ENCODE measurements at places on chromosomes 5 and 9.

DNA sequence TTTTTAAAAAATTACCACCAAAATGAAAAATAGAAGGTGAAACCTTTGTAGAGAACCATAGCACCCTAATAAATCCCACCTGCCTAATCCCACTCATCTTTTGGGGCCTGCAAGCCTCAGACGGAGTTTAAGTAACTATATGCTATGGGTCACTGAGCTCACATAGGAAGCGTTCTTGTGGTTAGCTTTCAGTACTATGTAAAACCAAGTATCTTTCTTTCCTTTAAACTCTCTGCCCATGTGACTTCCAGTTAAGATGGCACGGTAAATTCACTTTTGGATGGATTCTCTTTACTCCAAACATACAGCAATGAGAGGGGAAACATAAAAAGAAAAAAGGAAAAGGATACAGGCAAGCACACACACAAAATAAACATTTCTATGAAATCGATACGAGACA, 50.9 kb downstream of the FANCC start:
- DNase-seq: no peak

- DNase-seq: peak; percentile 95
Measured at GRCh38 chr5:172443441-172444109, 10.8 kb downstream of the SH3PXD2B start.

GRCh38 chr9:35923598-35923926, 14.3 kb downstream of the SPAAR start:
- no peak for DNase-seq

DNA sequence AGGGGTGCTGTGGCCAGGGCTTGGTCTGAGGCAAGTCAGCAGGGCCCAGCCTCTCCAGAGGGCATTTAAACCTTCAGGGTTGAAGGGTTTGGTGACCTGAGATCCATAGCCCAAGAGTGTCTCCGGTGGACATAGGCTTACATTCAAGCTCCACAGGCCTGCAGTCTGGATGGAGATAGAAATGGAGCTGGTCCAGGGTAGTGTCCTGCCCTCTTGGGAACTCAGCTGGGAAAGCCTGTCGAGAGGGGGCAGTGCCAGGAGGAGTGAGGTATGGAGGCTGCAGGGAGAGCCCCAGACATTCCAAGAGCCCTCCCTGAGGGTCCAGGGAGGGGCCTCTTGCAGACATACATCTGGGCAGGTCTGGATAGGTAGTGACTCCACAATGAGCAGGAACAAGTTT, 177.0 kb upstream of the MVB12B start:
- DNase-seq: no peak

DNA sequence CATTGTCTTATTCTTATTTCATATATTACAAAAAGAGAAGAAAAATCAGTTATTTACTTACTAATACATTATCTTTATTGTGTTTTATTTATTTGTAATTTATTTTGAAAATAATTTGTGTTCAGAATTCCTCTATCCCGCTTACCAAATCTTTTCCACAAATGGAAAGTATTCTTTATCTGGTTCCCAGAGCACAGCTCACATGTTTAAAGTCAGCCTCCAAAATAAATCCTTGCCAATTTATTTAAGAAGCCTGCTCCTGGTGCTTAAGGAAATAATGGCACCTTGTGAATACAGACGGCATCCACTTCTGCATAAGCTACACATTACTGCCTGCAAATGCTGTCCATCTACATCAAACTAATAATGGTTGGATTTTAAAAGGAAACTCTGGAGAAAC, 435.4 kb downstream of the MTRR start:
- DNase-seq: no peak

DNA sequence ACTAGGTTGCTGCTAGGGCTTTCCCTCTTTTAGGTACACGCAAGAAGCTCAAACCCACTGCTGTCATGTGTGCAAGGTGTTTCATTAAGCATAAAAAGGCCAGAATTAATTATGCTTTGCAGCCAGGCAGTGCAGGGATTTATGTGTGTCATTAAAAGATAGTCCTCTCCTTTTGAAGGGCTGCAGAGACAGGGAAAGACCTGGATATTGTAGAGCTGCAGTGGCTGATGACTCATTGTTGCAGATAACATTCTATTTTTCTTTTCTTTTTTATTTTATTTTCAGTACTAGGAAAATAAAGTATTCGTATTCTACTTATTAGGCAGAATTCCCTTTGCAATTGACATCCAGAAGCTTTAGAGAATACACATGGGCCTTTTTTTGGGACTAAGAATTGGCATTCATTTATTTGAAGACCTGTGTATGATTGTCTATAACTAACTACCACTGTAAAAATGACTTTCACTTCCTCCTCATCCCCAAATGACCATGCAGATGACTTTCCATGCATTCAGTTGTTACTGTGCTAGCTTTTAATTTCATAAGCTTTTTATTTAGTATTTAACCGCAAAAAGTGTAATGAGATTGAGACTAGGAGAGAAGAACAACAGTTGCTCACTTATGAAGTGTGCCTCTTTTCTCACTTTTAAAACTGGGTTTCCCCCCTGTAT, 113.0 kb downstream of the PAM start:
- DNase-seq: peak; percentile 30

DNA sequence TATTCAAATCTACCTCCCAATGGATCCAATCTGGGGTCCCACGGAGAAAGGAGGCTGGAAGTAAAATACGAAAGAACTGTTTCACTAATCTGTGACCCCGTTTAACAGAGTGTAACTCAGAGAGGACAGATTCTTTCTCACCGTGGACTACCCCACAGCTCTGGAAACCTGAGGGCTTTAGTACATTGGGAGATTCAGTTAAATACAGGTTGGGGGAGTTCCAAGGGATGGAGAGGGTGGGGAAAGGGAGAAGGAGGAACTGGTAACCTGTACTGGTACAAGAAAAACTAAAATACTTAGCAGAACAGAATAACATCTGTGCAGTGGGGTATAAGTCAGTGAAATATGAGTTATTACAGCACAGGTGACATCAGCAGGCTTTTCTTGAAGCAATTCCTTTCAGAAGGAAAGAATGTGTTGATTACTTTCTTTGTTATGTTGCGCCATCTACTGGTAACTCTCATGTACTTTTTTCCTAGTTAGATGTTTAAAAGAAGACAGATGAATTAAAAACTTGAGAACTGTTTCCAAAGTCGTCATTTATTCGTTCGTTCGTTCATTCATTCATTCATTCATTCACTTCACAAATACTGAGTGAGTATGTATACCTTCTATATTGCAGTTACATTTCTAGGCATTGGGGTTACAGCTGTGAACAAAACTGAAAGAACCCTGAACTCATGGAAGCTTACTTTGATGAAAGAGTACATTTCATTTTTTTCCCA, 30.0 kb upstream of the STOM start:
- peak; percentile 92 for DNase-seq

DNA sequence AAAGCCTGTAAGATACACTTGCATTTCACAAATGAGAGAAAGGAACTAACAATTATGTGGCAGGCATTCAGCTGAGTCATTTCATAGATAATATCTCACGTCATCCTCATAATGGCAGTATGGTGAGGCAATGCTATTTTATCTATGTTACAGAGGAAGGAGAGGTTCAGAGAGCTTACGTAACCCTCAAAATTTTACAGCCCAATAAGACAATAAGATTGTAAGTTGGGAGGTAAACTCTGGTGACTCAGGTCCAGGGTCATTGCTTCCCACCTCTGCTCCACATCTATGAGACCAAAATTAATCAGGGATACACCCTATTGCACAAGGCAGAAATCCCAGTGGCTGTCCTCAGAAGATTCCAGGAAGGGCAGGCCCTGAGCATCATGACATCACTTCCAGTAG, 309.7 kb downstream of the NSG2 start:
- peak; percentile 85 for DNase-seq

Measured in choroid plexus epithelial cell (primary cell).